ENCODE measurements at places on chromosomes 4 and X. TPM values are rescaled to one million over a fixed set of nuclear protein-coding genes. Genes with fewer than 3 reads are reported as not detected.

DNA sequence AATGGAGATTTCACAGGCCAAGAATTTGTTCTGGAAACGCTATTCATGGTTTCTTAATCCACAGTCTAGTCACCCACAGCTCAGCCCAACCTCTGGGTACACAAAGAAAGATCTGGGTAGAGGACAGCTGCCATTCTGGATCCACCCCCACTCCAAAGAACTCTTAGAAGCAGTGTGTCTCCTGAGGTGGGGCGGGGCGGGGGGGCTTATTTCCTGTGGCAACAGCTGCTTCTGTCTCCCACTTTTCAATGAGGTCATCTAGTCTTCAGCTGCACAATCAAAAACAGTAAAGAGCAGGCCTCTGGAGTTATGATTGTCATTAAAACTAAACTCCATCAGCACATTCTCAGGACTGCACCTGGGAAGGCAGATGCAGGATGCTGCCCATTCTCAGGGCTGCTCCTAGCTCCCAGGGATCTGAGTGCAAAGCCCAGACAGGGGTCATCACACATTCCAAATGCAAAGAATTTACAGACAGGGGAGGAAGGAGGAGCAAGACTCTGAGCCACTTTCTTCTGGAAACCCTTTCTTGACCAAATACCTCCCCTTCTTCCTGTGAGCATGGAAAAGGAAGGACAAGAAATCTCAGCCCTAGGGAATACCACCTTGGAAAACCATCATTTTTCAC lies 207.3 kb downstream of the HS6ST2 start:
- DNase-seq = no peak

- DNase-seq = no peak
These were observed 1.9 kb upstream of the CHST7 start for GRCh38 chrX:46571423-46572339.

DNA sequence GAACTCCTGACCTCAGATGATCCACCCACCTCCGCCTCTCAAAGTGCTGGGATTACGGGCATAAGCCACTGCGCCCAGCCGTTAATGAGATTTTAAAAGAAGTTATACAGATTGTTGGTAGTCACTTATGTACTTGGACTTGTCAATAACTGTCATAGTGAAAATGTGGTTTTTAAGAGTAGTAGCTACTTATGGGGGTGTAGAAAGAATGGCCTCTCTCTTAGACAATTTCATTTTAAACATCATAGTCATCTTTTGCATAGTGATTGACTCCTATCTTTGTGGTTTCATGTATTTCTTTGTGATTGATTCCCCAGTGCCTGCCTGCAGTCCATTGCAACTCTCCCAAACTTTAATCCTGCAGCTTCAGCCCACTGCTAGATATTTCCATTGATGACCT lies 17.4 kb downstream of the FAM199X start:
- DNase-seq = no peak

- no peak for DNase-seq
These were observed 14.6 kb downstream of the SMIM20 start for GRCh38 chr4:25928379-25929297.

GRCh38 chrX:71081330-71082123 lies 13.4 kb upstream of the SNX12 start:
- DNase-seq = peak; percentile 2

- DNase-seq = peak; percentile 42
These were observed 653 bp downstream of the BEX1 start for GRCh38 chrX:103063191-103063845.

- DNase-seq = no peak
These were observed 12.8 kb downstream of the SMIM10L2A start for GRCh38 chrX:135434258-135435138.

DNA sequence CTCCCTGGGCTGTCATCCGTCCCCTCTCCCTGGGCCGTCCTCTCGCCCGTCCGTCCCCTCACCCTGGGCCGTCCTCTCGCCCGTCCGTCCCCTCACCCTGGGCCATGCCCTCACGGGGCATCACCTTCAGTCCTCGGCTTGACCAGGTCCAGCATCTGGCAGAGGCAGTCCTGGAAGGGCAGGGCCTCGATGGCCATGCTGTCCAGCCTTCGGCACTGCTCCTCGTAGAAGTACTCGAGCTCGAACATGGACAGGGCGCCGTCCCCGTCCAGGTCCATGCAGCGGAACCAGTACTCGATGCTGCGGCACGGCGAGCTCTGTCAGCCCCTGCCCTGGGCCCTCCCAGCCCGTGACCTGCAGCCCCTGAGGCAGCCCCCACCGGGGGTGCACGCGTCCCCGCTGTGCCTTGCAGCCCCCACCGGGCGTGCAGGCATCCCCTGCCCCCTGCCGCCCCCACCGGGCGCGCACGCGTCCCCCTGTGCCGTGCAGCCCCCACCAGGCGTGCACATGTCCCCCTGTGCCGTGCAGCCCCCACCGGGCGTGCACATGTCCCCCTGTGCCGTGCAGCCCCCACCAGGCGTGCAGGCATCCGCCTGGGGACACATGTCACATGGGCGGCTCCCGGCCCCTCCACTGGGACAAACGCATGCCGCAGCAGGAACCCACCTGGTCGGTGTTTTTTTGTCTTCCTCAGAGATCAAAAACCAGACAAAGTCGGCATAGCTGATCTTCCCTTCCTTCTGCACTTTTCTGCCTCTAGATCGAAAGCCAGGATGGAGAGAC lies 22.2 kb upstream of the GTPBP6 start:
- no peak for DNase-seq

DNA sequence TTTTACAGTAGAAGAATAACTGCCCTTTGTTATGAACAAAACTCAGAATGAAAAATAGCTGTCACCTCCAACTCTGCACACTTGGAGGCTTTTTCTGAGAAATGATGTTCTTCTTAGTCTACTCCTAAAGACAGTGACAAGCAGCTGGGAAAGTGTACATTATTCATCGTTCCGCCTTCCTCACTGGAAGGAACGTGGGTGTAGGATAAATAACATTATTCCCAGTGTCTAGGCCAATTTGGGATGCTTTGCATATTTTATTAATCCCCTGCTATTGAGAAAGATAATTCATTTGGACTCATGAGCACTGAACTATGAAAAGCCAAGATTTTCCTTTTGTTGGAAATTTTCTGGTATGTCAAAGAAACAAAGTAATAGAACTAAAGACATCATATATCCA lies 87.8 kb downstream of the VCX2 start:
- DNase-seq = no peak

ART3 gene
- not detected for total RNA-seq

CCNI gene
- 83.8 TPM for total RNA-seq

ASMT gene
- not detected for total RNA-seq

ETDA gene
- not detected for total RNA-seq

PRDM5 gene
- 0.73 TPM for total RNA-seq

Data from HT1080 (cell line).